ENCODE measurements at places on chromosomes 4 and X. TPM values are rescaled to one million over a fixed set of nuclear protein-coding genes. Genes with fewer than 3 reads are reported as not detected.

Gene GPR119
- not detected for total RNA-seq

Gene USP26
- total RNA-seq, result not detected

Gene SOWAHD
- 0.23 TPM for total RNA-seq

Gene CSAG2
- total RNA-seq, result not detected

Gene VCX2
- total RNA-seq, result not detected

Gene MED28
- total RNA-seq, result 6.2 TPM

Gene FRMD7
- total RNA-seq, result under 0.01 TPM

Gene PPP4R3C
- not detected for total RNA-seq

Gene TLR10
- total RNA-seq, result not detected

Gene FAT1
- 434 TPM for total RNA-seq

Gene CDX4
- total RNA-seq, result not detected

Gene ASB5
- total RNA-seq, result 0.35 TPM

Gene BMX
- total RNA-seq, result 0.53 TPM

Gene STATH
- not detected for total RNA-seq

Gene AKAP14
- total RNA-seq, result not detected

Gene CLDN34
- not detected for total RNA-seq

Gene RPGR
- total RNA-seq, result 4.4 TPM

Gene TMEM35A
- total RNA-seq, result 13.2 TPM

Gene NWD2
- total RNA-seq, result not detected

Gene RAB33A
- 1.8 TPM for total RNA-seq

Gene GYPB
- not detected for total RNA-seq

Gene OTC
- total RNA-seq, result not detected

Gene GATA1
- total RNA-seq, result not detected

Gene NPNT
- total RNA-seq, result 1.1 TPM

Gene FRAS1
- 6.4 TPM for total RNA-seq

Gene MAD2L1
- total RNA-seq, result 9.0 TPM

Gene RPS6KA6
- 1.2 TPM for total RNA-seq

Gene ARAP2
- 1.3 TPM for total RNA-seq

Gene FUNDC1
- 7.4 TPM for total RNA-seq
